ENCODE measurements at places on chromosomes 7 and 10.

DNA sequence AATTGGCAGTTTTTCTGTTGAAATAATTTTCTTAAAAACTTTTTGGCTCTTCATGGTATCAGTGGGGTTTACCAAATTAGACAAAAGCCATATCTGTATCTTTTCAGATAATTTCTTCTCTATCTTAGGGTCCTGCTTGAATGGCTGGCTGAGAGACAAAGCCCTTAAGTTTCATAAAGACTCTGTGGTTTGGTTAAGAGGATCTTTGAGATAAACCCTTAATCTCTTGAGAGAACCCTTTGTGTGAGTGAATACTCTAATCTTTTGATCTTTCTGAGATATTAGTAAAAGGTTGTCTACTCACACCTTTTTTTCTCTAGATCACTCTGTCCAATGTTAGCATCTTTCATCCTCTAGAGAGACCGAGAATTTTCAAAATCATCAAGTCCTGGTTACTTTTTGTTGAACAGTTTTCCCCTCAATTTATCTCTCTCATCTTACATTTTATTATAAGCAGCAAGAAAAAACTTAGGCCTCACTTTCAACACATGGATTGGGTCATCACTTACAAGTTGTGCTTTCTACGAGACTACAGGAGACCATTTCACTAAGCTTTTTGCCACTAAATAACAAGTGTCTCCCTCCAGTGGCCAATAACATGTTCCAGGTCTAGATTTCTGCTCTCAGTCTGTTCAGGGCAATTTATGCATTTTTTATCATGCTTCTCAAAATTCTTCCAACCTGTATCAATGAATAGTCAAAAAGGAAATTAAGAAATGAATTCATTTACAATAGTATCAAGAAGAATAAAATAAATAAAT, 28.4 kb downstream of the DNAJC9 start:
- no peak for DNase-seq

- no peak for DNase-seq
Observed at GRCh38 chr10:29850371-29850770, 209.0 kb downstream of the JCAD start.

- DNase-seq, result no peak
Observed at GRCh38 chr7:6246251-6246917, 26.0 kb downstream of the CYTH3 start.

DNA sequence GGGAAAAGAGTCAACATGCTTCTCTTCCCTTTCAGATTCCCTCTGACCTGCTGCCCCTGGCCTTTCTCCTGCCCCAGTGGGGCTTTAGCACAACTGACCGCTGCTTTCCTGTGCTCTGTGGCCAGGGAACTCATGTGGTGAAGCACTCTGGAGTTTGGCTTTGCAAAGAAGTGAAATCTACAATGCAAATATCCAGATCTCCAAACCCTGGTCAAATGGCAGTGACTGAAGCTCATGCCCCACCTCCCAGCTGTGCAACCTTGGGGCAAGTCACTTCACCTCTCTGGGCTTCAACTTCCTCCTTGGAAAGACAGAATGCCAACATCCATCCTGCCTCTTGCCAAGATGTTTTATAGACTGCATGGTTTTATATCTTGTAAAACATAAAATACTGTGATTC, 157.8 kb downstream of the NEURL1 start:
- DNase-seq, result no peak

GRCh38 chr10:111295788-111296187, 219.0 kb downstream of the ADRA2A start:
- DNase-seq, result no peak

GRCh38 chr10:35564341-35564968, 40.7 kb upstream of the GJD4 start:
- no peak for DNase-seq

- peak; percentile 26 for DNase-seq
Observed at GRCh38 chr10:91796331-91797047, 1.7 kb upstream of the TNKS2 start.
